ENCODE measurements at places on chromosomes 2 and 18.

GRCh38 chr2:131035112-131035825 is 58.0 kb downstream of the FAM168B start:
- DNase-seq: no peak

- no peak for DNase-seq
Measured at GRCh38 chr2:58739033-58739432, 497.9 kb upstream of the FANCL start.

GRCh38 chr2:201938156-201938775 is 95.4 kb upstream of the FZD7 start:
- no peak for DNase-seq

- DNase-seq: no peak
Measured at GRCh38 chr2:128008074-128008672, 19.7 kb downstream of the SAP130 start.
